Stimulated activated CD4-positive, alpha-beta T cell treated with anti-CD3 and anti-CD28 coated beads, Interleukin-1b, Interleukin-23, amount 100 ng/mL, for 1 hour (primary cell): ENCODE measurements at places on chromosomes 5 and 9.

DNA sequence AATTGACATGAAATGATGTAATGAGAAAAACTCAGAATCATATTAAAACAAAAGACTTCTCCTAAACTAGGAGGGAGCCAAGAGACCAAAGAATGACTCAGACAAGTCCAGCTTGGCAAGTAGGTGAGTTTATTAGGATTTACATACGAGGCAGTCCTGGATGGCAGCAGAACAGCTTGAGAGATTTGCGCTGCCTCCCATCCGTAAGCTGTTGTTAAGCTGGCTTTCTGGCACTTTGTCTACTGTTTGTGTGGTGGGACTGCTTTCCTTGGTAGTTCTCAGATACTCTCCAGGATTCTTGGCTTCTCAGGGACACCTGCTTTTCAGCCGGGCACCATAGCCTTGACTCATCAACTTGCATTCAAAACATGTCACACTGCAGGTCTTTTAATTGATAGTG lies 57.6 kb downstream of the COX7C start:
- DNase-seq: no peak

DNA sequence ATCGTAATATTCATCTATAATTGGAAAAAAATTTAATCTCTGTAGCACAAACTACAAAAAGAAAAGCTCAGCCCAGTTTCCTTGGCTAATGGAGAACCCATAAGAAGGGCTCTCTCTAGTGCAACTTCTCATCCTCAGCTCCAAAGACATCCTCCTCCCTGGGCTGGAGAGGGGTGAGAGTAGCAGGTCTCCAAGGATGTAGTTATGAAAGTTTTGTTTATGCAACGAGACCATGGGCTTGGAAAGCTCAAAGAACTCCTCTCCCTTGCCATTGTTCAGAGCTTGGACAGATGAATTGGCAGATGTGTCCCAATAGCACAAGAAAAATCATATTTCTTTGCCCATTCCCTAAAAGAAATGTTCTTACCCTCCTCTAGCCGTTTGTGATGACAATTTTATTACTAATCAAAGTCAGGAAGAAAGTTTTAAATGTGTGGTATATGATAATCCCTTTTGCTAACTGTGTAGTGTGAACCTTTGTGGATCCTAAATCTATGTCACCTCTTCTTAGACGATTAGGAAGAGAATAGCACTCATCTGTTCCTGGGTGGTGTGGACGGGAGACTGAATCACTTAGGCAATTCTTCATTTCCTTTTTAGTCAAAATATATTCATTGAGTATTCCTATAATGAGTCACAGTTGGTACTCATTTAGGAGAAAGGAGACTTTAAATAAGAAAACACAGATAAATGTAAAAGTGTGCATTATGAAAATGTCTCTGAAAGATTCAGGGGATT lies 52.2 kb downstream of the GARNL3 start:
- no peak for DNase-seq

DNA sequence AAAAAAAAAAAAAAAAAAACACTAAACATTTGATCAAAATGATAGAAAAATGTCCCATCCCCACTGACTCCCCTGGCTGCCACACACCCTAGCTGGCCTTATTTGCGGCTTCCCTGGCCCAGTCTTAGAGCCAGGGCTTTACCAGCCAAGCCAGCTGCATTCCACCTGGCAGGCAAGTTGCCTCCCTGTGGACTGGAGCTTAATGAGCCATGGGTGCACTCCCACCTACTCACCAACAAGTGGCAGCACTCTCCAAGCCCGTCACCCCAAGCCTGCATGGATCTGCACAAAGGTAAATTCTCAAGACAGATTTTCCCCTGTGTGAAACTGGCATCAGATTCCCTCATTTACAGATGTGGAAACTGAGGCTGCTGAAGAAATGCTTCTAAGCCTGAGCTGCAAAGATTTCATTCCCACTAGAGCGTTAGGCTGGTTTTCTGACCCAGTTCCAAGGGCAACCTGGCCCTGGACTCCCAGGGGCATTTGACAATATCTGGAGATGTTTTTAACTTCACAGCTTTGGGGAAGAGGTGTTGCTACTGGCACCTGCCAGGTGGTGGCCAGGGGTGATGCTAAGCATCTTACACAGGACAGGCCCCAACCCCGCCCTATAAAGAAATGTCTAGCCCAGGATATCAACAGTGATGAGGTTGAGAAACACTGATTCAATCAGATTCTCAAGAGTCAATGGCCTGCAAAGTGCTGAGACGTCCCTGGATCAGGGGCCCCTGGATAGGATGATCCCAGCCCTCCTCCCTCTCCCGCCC lies 21.9 kb upstream of the VDAC1 start:
- peak; percentile 12 for DNase-seq

- no peak for DNase-seq
These were observed 37.8 kb upstream of the MIER3 start for GRCh38 chr5:56989676-56990075.

DNA sequence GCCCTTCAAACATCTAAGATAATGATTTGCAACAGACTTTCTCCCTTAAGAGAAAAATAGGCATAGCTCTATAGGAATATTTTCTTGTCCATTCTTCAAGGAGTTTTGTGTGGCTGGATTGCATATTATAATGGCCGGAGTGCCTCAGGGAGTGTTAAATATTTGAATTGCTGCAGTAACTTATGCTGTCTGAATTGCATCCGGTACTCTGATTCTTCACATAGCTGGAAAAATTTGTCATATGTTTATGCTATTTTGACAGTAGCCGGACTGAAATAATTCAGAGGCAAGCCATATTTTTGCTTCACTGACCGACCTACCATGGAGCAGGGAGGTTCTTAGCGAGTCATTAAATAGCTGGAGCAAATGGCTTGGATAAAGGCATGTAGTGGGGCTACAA lies 621.0 kb downstream of the ACTL7B start:
- DNase-seq: no peak

DNA sequence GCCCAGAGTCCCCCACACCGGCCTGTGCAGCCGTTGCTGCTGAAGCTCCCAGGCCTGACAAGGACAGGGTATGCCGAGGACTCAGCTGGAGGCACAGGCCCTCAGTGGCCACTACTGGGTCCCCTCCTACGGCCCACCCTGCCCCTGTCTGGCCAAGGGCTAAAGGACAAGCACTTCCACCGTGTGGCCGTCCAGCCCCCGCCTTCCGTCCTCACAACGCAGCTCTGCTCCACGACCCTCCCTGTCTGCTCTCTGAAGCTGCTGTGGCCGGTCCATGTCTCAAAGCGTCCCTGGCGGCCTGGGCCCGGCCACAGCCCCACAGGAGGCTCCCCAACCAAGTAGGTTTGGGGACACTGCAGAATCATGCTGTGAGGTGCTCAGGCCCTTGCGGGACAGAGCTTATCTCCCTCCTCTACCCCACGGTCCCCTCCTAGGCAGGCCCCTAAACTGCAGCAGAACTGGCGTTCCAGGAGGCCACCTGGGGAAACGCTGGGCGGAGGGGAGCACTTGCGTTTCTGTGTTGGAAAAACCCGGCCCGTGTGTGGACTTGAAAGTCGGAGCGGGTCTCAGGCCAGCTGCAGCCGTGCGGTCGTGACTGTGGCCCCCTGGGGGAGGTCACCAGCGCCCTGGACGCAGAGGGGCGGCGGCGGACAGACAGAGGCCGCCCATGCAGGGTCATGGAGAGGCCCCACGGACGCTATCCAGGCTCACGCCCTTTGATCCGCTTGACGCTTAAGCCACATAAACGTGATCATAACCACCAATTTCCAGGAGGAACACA lies 45.6 kb downstream of the NKD2 start:
- no peak for DNase-seq

DNA sequence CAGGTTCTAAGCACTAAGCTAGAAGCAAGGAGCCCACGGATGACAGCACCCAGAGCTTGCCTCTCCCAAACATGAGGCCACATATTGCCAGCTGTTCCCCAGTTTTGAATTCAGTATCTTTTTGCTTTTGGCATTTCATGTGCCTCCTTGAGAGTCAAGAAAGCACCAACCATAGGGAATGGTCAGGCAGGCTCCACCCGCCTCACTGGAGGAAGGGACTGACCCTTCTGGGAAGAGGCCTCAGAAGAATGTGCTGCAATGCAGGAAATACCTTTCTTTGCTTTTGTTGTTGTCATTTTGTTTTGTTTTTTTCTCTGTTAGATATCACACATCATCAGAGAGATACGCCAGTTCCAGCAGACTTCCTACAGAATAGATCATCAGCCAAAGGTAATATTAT lies 13.7 kb upstream of the CKMT2 start:
- DNase-seq: no peak

DNA sequence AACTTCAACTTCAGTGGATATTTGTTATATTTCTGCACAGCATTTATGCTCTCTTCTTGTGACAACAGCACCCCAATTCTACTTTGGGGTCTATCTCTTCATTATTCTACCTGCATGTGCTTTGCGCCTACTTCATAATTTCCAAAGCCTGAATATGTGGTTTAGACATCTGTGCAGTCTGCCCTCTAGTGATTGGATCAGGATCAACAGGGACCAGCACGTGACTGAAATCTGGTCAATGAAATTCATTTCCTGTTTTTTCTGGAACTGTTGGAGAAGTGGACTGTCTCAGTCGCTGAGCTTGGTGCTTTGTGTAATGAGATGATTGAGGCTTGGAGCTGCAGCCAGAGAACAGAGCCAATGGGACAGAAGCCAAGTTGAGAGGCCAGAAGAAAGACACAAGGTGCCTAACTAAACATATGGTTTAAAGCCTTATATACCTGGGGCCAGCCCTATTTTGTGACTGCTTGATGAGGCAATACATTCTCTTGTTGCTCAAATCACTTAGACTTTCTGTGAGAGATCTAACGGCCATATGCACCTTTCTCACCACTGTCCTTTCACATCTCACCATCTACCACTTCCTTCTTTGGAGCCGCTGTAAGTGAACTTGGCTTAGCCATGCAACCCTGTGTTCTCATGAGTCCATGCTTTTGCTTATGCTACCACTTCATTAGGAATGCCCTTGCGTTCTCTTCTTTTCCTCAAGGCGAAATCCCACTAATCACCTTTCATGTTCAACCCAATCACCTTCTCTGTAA lies 68.8 kb upstream of the PPP2R2B start:
- DNase-seq: no peak

- DNase-seq: no peak
These were observed 237.5 kb upstream of the ADRA1B start for GRCh38 chr5:159678657-159679392.

- no peak for DNase-seq
These were observed 112.9 kb downstream of the CAMK4 start for GRCh38 chr5:111337133-111337532.

GRCh38 chr5:40223884-40224402 lies 455.8 kb upstream of the PTGER4 start:
- no peak for DNase-seq

DNA sequence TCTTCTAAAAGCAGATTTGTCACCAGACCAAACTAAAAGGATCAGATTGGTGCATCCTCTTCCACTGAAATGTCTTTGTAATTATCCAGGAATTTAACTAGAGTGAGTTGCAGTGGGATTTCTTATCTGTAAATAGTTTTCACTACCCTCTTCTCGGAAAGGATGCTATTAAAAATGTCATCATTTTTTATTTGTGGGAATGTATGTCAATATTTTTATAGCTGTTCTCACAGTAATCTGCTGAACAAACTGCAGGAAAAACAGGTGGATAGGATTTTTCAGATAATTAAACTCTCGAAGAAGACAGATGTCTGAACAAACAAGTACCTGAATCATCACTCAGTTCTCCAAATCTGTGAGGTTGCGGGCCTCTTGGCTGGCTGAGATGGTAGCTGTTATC lies 62.7 kb downstream of the RAB14 start:
- no peak for DNase-seq

DNA sequence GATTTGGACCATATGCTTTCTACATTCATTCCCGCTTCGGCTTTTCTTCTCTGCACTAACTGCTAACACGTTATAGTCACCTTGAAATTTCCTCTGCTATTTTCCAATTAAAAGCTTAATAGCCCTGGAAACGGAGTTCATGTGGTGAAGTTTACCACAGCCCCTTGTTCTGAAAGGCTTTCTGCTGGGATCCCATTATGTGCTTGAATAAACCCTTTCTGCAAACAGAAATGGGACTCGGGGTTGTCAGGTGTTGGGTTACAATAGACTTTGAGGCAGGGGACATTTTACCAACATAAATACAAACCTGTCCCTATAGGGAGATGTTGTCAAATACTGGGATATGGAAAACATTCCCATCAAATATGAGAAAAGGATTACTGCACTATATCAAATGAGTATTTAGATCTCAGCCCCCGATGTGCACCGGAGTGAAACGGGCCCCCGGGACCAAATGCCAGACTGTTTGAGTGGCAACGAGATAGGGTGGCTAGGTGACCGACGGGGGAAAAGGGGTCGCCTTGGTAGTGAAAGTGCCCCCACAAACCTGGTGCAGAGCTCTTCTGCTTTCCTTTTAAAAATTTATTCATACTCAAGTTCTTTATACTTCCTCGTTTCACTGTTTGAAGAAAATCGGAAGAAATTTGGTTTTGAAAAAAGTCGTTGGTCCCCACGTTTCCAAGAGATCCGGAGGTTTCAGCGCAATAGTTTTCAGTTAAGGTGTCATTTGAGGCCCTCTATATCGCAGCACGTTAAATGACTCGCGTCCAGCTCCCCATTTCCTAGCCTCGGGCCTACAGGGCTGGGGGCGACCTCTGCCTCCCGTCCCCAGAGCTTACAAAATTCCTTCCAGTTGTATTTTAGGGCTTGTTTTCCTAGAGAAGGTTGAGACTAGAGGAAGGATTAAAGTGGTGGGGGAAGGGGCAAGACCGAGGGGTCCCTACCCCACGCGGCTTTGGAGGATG lies 2.1 kb upstream of the DMRT3 start:
- DNase-seq: no peak

- DNase-seq: no peak
These were observed 84.6 kb downstream of the HRH2 start for GRCh38 chr5:175742290-175742994.

DNA sequence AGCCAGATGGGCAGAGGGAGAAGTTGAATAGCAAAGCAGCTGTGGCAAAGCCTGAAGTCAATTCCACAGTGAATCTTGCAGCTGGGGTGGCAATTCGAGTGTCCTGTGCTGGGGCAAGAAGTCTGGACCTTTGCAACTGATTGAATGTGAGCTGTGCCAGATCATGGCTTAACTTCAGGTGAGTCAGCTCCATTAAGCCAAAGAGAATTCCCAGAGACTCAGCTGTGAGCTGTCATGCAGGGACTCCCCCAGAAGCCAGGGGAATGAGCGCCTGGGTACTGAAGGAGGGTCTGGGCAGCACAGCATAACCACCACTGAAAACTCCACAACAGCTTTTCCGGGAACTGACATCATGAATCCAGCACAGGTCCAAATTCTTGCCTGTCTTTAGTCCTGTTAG lies 153.5 kb upstream of the TRPC7 start:
- DNase-seq: no peak

GRCh38 chr5:134398609-134399155 lies 13.0 kb downstream of the CDKN2AIPNL start:
- no peak for DNase-seq

GRCh38 chr5:154444556-154445421 lies 1.0 kb upstream of the SAP30L start:
- no peak for DNase-seq

DNA sequence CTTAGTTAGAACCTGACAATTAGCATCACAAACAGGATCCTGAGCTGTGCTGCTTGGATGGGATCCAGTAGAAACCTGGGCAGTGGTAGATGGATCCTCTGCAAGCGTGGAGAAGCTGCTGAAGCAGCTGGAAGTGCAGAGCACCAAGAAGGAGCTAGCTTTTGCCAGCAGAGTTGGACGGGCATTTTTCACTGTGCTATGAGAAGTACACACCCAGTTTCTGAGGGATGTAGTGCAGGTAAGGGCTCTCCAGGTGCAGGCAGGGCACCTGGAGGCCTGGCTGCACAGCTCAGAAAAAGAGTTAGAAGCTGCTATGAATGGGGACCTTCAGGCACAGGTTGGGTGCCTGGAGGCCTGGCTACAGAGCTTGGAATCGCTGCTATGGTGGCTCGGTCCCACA lies 623.9 kb upstream of the NUDT12 start:
- no peak for DNase-seq
